Smooth muscle cell of the umbilical artery (primary cell): ENCODE measurements at places on chromosomes 7 and 10. TPM values are rescaled to one million over a fixed set of nuclear protein-coding genes. Genes with fewer than 3 reads are reported as not detected.

OR6V1 gene
- total RNA-seq, result not detected in 2 replicates

HTR5A gene
- not detected in 2 replicates for total RNA-seq

LRRC4 gene
- 0.18 TPM in 1 of 2 replicates, not detected in the other for total RNA-seq

TBATA gene
- not detected in 2 replicates for total RNA-seq

RBM20 gene
- total RNA-seq, result 0.18 and 0.59 TPM in 2 replicates

NOS3 gene
- total RNA-seq, result 2.1 and 6.5 TPM in 2 replicates

VIPR2 gene
- total RNA-seq, result not detected in 2 replicates

CXCL12 gene
- total RNA-seq, result 5.6 and 8.5 TPM in 2 replicates

TRIM50 gene
- not detected in 2 replicates for total RNA-seq

RPEL1 gene
- 0.09 TPM in 1 of 2 replicates, not detected in the other for total RNA-seq

WDFY4 gene
- not detected in 2 replicates for total RNA-seq

VGF gene
- total RNA-seq, result 3.0 and 20.7 TPM in 2 replicates

ADAM12 gene
- 360 and 389 TPM in 2 replicates for total RNA-seq

CTAGE8 gene
- 0.09 TPM in 1 of 2 replicates, not detected in the other for total RNA-seq

IDI2 gene
- not detected in 2 replicates for total RNA-seq

BPGM gene
- 19.3 and 45.1 TPM in 2 replicates for total RNA-seq

RNF148 gene
- 0.92 TPM in 1 of 2 replicates, not detected in the other for total RNA-seq

SPDYE2 gene
- total RNA-seq, result not detected in 2 replicates

GRID2IP gene
- not detected in 2 replicates for total RNA-seq

KIFBP gene
- 36.2 and 59.9 TPM in 2 replicates for total RNA-seq

NUTM2E gene
- total RNA-seq, result 0.05 TPM in 1 of 2 replicates, not detected in the other

HIBADH gene
- 54.7 and 55.5 TPM in 2 replicates for total RNA-seq

CFAP69 gene
- 5.0 and 5.3 TPM in 2 replicates for total RNA-seq

RRP12 gene
- total RNA-seq, result 16.9 and 29.6 TPM in 2 replicates

MAD1L1 gene
- 34.4 and 44.9 TPM in 2 replicates for total RNA-seq

GARIN1A gene
- 0.89 and 1.5 TPM in 2 replicates for total RNA-seq

CROT gene
- 15.3 and 30.9 TPM in 2 replicates for total RNA-seq

PAPSS2 gene
- total RNA-seq, result 149 and 233 TPM in 2 replicates

TDRD1 gene
- total RNA-seq, result 0.05 TPM in 1 of 2 replicates, not detected in the other

PPP1R3C gene
- 84.9 and 362 TPM in 2 replicates for total RNA-seq

TES gene
- total RNA-seq, result 65.9 and 103 TPM in 2 replicates

SPDYE8 gene
- total RNA-seq, result not detected in 2 replicates

CTNNA3 gene
- under 0.01 and 0.32 TPM in 2 replicates for total RNA-seq

GPR26 gene
- not detected in 2 replicates for total RNA-seq

TMEM196 gene
- not detected in 2 replicates for total RNA-seq

SCIN gene
- total RNA-seq, result 6.2 and 11.3 TPM in 2 replicates

UTF1 gene
- total RNA-seq, result not detected in 2 replicates

SMNDC1 gene
- 8.3 and 12.0 TPM in 2 replicates for total RNA-seq

CLDN4 gene
- 0.89 and 7.7 TPM in 2 replicates for total RNA-seq

WDR86 gene
- 8.6 TPM in 1 of 2 replicates, not detected in the other for total RNA-seq

ST8SIA6 gene
- 0.14 TPM in 1 of 2 replicates, not detected in the other for total RNA-seq

LRMDA gene
- 0.30 and 0.92 TPM in 2 replicates for total RNA-seq

OR2A42 gene
- under 0.01 TPM in 1 of 2 replicates, not detected in the other for total RNA-seq

WIPF3 gene
- total RNA-seq, result not detected in 2 replicates

RAPGEF5 gene
- total RNA-seq, result 1.5 and 1.6 TPM in 2 replicates
